HepG2 (cell line): ENCODE measurements at places on chromosomes 1 and 21.

- no peak for DNase-seq
Observed at GRCh38 chr1:201713086-201713810, 115.7 kb upstream of the IPO9 start.

- DNase-seq, result no peak
Observed at GRCh38 chr21:39108291-39109162, 74.7 kb downstream of the PSMG1 start.

DNA sequence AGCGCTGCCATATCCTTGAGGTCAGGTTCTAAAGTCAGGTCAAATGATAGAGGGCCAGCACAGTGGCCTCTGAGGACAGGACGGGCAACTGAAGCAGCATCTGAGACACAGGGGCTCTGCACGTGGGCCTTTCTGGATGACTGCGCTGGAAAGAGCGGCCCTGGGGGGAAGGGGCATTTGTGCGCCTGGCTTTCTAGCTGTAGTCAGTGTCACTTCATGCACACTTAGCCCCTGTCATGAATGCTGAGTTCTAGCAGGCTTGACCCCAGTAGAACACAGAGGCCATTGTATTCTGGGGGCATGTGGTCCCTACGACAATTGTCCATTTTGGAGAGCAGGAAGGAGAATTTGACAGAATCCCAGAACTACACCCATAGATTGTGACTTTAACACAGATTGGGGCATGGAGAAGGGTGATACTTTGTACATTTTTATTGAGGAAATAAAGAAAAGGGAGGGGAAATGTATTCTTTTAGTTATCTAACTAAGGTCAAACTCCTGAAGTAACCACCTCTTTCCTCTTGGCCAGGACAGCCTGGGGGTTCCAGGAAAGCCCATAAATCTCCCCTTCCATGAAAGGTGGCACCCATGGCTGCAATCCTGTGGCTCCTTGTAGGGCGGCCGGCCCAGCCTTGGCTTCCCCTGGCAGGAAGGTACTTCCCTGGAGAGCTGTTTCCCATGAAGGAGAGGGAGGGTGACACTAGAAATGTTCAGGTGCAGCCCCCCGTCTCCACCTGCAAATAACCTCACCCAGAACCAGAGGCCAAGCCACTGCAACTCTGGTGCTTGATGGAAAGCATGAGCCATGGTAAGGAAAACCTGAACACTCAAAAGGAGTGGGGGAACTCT, 34.4 kb downstream of the NTPCR start:
- no peak for DNase-seq

GRCh38 chr1:241086686-241087085, 270.3 kb downstream of the RGS7 start:
- no peak for DNase-seq

- DNase-seq, result no peak
Observed at GRCh38 chr1:204359474-204360255, at the start of gene PLEKHA6. Gene PLEKHA6, minus strand, starts transcription at chr1:204359929. Its CDS starts 86,202 bp downstream, at chr1:204273727.

DNA sequence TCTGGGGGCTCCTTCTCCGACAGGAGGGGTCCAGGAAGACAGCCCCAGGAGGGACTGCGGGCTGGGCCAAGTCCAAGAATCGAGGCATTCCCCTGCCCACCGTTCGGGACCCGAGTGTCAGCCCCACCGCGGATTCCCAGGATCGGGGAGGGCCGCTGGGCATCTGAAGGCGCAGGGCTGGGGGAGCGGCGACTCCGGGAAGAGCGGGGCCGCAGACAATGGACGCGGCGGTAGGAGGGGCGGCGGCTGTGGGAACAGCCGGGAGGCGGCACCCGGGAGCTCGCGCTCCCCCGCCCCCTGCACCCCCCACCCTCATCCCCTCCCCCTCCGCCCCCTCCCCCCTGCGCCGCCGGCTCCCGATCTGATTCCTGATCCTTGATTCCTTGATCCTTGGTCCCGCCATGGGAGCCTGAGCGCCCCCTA, at the start of gene VANGL2:
VANGL2 (plus strand) TSS at position 342 of the 423 bp plus-strand sequence. CDS start 15,274 bp downstream, outside the sequence.
- no peak for DNase-seq

DNA sequence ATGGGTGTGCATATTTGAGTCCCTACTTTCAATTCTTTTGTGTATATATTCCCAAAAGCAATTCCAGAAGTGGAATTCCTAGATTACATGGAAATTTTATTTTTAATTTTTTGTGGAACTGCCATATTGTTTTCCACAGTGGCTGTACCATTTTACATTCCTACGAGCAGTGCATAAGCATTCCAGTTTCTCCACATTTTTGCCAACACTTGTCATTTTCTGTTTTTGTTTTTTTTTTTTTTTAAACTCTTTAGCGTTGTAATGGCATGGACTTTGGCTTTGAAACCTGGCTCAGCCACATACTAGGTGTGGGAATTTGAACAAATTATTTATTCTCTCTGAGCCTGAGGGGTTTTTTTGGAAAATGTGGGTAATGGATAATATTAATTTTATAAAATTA, 214.5 kb upstream of the UBE2U start:
- no peak for DNase-seq

DNA sequence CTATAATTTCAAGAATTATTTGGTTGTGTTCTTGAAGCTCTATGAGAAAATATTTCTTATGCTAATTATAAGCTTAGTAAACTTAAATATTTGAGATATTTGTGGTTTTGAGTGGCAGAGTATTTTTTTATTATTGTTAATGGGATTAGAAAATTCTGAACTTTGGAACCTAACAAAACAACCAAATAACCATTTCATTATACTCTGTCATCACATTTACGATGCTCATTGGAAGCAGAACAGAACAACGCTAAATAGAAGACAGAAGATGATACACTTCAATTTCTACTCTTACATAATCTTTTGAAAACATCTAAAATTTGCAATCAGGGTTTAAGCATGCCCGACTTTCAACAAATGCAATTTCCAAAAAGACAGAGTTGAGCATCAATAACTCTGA, 270.2 kb downstream of the PTPRC start:
- DNase-seq, result no peak

GRCh38 chr1:181057079-181057478, 23.3 kb downstream of the MR1 start:
- DNase-seq, result no peak

GRCh38 chr1:184210031-184210430, 158.5 kb downstream of the TSEN15 start:
- DNase-seq, result no peak

DNA sequence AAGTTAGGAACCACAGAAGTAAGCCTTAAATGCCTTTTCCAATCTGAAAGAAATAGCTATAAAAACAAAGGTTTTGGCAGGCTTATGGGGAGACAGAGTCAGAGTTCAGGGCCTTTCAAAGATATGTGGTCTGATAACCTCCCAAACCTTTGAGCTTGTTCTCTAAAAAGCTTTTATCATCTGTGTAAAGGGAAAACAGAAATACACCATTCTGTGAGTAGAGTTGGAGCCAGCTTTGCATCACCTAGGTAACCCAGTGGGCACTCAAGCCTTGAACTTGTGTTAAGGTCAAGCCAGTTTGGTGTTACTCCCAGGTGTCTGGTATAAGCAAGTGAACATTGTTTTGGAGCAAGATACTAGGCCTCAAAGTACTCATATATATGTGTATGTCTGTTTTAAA, 50.1 kb downstream of the LAMC1 start:
- peak; percentile 87 for DNase-seq

DNA sequence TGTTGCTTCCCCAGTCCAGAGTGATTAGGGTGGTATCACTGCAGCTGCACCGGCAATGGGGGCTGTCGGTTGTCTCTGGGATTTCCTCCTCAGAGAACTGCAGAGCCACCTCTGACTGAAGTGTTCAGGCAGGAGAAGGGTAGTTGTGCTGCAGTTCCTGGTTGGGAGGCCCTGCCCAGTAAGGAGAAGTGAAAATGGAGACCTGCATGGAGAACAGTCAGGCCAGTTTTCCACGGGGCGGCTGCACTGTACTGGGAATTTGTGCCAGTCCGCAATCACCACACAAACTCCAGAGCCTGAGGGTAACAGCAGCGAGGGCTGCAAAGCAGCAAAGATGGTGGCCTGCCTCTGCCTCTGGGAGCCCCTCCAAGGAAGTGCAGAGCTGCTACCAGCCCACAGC, 58.1 kb upstream of the CCDC190 start:
- DNase-seq, result no peak

GRCh38 chr1:230064283-230064682, 2.8 kb upstream of the GALNT2 start:
- no peak for DNase-seq

DNA sequence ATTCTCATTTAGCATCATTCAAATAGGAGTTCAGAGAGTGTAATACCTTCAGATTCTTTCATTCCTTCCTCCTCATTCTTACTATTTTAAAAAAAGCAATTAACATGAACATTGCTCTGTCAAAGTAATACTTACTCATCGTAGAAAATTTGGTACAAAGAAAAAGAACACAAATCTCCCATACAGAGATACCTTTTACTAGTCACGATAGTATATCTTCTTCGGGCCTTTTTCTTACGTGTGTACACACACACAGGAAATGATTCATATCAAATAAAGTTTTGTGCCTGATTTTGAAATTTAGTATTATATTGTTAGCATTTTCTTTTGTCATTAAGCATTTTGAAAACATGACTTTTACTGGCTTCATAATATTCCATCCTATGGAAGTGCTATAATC, 52.9 kb downstream of the NCF2 start:
- no peak for DNase-seq

- DNase-seq, result no peak
Observed at GRCh38 chr1:186754542-186755145, 74.1 kb upstream of the PLA2G4A start.

GRCh38 chr1:69029649-69030048, 532.8 kb upstream of the DEPDC1 start:
- DNase-seq, result no peak

DNA sequence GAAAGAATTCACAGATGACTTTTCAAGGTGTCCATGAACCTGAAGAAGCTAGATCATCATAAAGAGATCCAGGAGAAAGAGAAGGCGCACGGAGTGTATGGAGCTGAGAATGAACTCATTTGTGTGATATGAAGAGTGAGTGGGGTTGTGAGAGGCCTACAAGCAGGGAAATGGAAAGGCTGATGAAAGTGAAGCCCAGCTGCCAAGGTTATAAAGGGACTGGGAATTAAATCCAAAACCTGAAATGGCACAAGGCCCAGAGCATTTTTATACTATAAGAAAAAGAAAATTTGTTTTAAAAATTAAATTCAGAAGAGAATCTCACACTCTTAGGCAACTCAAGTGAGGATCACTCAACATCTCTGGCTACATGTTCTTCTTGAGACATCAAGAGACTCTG, 43.4 kb downstream of the HSD3B1 start:
- no peak for DNase-seq

DNA sequence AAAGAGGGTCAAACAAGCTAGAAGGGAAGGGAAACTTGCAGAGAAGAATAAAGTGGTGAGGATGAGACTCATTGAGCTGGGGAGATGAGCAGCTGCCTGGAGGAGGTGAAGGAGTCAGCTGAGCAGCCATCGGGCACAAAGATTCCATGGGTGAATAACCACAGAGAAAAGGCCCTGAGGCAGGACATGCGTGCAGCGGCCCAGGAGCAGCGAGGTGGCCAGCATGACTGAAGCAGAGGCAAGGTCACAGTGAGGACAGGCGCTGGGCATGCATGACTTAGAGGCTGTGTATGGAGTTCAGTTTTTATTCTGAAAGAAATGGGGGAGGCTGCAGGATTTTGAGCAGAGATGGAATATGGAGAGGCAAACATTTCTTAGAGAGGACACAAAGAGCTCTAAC, 24.9 kb downstream of the OLFML2B start:
- DNase-seq, result no peak

DNA sequence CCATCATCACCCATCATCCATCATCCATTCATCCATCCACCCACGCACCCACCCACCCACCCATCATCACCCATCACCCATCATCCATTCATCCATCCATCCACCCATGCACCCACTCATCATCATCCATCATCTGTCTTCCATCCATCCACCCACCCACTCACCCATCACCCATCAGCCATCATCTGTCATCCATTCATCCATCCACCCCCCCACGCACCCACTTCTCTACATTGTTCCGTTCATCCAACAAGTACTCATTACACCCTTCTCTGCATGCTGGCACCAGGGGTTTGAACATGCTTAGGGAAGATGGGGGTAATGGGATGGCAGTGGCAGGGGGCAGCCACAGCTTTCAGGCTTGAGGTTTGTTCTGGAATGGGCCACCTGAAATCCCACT, 82.1 kb downstream of the ADARB1 start:
- no peak for DNase-seq

GRCh38 chr1:19616489-19616888, 27.6 kb upstream of the NBL1 start:
- no peak for DNase-seq

DNA sequence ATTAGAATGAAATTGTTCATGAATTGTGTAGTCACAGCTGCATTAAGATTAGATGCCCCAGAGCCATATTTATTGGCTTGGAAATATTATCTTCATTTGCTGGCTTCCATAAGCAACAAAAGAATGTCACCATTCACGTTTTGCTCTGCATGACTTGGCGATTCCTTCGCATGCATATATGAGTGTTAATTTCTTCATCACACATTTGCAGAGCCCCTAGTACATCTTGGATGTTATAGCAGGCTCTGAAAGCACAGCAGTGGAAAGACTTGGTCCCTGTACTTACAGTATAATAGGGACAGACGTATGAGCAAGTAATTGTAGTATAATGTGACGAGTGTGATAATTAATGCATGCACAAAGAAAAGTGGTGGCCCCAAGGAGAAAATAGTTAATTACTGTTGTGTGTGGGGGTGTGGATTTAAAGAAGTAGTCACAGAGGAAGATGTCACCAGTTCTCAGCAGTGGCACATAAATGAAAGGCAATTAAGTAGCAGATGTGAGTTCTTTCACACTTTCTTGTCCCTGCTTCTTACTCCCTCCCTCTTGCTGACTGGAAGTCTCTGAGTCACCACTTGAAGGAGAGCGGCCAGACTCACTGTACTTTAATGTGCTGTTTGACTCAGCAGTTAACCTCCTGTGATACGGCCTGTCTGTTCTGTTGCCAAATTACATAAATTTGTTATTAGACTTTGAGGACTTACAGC, 21.0 kb downstream of the S100A10 start:
- no peak for DNase-seq

GRCh38 chr1:59985911-59986515, 59.4 kb upstream of the CYP2J2 start:
- no peak for DNase-seq

GRCh38 chr1:211683396-211684297, 8.2 kb upstream of the NEK2 start:
- DNase-seq, result no peak

- DNase-seq, result no peak
Observed at GRCh38 chr1:33637846-33638440, 165.5 kb downstream of the ZSCAN20 start.

- no peak for DNase-seq
Observed at GRCh38 chr1:225465793-225466517, 38.1 kb upstream of the LBR start.

- DNase-seq, result no peak
Observed at GRCh38 chr1:232389744-232390143, 240.2 kb downstream of the SIPA1L2 start.
